ENCODE measurements at places on chromosomes 2 and 18.

DNA sequence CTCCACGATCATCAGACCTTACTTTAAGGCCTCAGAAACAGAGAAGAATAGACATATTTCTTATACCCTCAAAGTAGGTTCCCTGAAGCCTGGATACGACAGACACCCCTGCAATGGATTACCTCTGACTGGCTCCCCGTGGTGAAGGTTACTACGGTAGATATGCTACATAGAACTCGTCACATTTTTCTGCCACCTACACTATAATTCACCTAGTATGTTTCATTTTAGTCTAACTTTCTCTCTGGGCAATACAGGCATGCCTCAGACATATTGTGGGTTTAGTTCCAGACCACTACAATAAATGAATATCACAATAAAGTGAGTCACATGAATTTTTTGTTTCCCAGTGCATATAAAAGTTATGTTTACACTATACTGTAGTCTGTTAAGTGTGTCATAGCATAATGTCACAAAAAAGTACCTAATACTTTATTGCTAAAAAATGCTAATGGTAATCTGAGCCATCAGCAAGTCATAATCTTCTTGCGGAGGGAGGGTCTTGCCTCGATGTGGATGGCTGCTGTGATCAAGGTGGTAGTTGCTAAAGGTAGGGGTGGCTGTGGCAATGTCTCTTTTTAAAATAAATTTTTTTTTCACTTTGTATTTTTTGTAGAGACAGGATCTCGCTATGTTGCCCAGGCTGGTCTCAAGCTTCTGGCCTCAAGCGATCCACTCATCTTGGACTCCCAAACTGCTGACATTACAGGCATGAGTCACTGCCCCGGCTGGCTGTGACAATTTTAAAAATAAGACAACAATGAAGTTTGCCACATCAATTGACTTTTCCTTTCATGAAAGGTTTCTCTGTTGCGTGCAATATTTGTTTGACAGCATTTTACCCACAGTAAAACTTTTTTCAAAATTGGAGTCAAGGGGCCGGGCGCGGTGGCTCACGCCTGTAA lies 64.6 kb downstream of the TGIF1 start:
- no peak for DNase-seq

- DNase-seq: no peak
These were observed 42.7 kb downstream of the RAB31 start for GRCh38 chr18:9750606-9751304.

DNA sequence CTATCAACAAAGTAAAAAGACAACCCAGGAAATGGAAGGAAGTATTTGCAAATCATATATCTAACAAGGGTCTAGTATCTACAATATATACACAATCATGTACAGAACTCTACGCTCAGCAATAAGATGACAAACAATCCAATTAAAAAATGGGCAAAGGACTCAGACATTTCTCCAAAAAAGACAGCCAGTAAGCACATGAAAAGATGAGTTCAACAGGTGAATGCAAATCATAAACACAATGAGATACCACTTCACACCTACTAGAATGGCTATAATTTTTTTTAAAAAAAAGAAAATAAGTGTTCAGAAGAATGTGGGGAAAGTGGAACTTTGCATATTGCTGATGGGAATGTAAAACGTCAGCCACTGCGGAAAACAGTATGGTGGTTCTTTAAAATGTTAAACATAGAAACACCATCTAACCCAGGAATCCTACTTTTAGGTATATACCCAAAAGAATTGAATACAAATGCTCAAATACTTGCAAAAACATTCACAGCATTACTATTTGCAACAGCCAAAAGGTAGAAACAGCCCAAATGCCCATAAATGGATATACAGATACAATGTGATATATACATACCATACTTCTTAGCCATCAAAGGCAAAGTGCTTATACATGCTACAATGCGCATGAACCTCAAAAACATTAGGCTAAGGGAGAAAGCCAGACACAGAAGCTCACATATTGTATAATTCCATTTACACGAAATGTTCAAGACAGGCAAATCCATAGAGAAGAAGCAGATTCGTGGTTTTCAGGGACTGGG lies 121.2 kb downstream of the CABYR start:
- no peak for DNase-seq

DNA sequence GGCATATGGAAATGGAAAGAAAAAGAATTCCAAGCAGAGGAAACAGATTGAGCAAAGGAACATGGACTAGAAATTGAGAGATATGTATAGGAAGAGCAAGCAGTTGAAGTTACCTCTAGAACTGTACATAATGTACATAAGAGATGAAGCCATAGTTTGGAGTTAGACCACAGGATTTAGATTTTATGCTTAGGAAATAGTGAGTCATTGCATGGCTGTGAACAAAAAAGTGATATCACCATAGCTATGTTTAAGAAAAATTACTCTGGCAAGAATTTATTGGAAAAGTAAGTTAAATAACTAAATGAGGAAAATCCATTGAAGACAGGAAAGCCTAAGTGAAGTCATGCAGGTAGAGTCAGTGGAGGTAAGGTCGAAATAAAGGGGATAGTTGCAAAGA lies 99.4 kb upstream of the GALNT5 start:
- DNase-seq: no peak

DNA sequence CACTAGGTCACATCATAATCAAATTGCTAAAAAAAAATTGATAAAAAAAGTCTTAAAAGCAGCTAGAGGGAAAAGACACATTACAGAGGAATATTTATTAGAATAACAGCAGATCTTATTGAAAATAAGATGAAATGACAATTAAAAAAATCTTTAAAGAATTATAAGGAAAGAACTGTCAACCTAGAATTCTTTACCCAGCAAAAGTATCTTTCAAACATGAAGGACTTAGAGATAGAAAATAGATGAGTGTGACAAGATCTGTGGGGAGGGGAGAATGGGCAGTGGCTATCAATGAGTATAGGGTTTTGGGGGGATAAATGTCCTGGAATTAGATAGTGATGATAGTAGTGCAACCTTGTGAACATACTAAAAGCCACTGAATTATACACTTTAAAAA lies 26.5 kb upstream of the RNF103 start:
- no peak for DNase-seq

GRCh38 chr2:6355886-6356761 lies 509.6 kb downstream of the CMPK2 start:
- DNase-seq: no peak

DNA sequence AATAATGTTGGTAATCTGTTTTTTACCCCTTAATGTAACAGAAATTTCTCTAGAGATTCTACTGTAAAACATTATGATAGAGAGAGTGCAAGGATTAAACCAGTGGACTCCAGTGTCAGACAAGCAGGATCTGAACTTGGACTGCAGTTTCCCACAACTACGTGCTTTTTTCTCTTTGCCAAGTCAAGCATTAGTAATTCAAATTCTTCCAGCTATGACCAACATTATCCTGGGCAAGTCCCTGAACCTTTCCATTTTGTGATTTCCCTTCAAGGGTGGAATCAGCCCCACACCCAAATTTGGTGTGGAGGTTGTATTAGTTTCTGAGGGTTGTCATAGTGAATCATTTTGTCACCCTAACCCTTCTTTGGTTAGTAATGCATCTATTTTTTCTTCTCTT lies 482.0 kb downstream of the ZNF516 start:
- DNase-seq: no peak

GRCh38 chr18:42782929-42783328 lies 332.6 kb downstream of the RIT2 start:
- no peak for DNase-seq

GRCh38 chr2:52365946-52366345 lies 1334.0 kb upstream of the NRXN1 start:
- DNase-seq: no peak

- DNase-seq: no peak
These were observed 90.5 kb downstream of the ICOS start for GRCh38 chr2:204027091-204027490.

DNA sequence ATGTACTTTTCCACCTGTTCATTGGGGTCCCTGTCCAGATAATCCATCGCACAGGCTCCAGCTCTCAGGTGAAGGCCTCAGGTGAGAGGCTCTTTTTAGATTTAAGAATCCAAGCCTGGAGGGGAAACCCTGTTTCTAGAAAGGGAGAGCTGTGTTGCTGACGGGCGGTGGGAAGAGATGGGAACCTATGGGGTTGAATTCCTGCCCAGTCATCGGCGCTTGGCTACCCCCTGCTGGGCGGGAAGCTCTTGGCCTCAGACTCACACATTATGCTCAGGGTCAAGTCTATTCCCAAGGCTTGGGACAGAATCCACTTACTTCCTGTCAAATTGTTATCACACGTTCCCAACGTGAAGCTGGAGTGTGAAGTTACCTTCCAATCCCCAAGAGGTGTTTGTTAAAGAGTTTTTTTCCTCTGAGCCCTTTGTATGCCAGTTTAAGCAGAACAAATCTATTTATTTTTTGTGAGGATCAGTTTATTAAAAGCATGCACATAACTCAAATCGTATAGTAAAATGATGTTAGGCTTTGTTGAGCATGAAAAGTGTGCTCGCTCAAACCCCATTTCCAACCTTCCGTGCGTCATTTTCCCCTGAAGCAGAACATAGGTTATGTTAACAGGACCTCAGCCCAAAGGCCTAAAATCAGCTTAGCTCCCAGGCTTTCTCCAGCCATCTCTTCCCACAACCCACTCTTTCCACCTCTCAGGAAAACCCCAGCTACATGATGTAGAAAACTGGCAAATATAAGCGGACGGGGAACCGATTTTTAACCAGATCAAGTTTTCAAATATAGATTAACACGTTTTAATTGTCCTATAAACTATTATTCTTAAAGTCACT lies 181.7 kb upstream of the ETAA1 start:
- DNase-seq: no peak

- no peak for DNase-seq
These were observed 96.7 kb downstream of the GAREM1 start for GRCh38 chr18:32373995-32374394.

DNA sequence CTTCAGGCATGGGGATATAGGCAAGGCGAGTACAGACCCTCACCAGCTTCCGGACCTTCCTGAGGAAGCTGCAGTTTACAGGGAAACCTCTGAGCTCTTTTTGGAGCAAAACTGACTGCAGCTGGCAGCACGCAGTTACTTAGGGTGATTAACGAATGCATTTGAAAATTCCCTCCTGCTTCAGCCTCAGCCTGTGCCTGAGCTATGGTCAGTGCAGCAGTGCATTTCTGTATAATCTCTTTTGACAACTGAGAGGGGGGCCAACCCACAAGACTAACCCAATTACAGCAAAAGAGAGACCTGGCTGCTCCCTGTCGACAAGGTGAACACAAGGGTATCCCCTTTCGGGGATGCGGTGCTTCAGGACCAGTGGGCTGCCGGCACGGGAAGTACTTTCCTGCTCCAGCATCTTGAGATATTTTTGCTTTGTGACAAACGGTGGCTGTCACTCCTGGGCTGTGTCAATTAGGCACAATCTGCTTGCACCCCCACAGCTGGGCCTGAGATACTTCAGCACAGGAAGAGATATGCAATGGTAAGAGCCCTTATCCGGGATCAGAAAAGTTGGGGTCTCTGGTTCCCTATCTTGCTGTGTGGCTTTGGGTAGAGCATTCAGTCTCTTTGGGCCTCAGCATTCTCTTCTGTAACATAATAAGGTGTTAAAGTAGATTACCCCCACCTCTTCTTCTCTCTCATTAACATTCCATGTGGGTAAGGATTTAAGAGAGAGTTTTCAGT lies 141.0 kb downstream of the TMEM17 start:
- DNase-seq: no peak

- DNase-seq: no peak
These were observed 46.9 kb downstream of the LNPK start for GRCh38 chr2:175955136-175955535.

Measured in stimulated activated CD8-positive, alpha-beta memory T cell treated with anti-CD3 and anti-CD28 coated beads, Interleukin-4, amount 100 ng/mL, for 4 hours (primary cell).